Common myeloid progenitor, CD34-positive (primary cell): ENCODE measurements at places on chromosomes 4 and X.

GRCh38 chrX:132146456-132146855 lies 18.6 kb upstream of the FRMD7 start:
- no peak for DNase-seq

- DNase-seq = no peak
Observed at GRCh38 chrX:121733514-121733913, 686.1 kb downstream of the GLUD2 start.

GRCh38 chr4:40547789-40548132 lies 81.9 kb downstream of the RBM47 start:
- no peak for DNase-seq

DNA sequence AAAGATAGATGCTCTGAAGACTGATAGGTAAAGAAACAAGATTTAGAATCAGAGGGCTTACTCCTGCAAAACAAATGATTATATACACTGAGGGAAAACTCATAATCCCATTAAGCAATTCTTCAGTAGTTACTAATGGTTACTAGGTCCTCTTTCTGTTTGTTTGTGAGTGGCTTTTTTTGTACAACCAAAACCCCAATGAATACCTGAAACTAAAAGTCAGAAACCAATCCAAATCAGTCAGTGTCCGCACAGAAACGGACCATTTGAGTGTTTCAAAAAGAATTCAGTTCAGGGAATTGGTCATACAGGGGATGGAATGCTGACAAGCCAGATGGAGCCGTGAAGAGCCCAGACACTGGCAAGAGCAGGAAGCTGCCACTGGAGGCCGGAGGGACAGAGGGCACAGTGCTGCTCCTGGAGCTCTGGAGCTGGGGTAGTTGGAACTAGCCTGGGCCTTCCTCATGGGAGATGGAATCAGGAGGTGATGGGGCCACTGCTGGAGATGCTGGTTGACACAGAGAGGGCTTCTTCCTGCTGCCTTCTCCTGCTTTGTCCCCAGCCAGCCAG lies 31.9 kb downstream of the SETD7 start:
- DNase-seq = no peak

GRCh38 chr4:78528327-78528726 lies 23.2 kb upstream of the ANXA3 start:
- no peak for DNase-seq
